ENCODE measurements at places on chromosomes 1 and 21.

- no peak for DNase-seq
Measured at GRCh38 chr21:31730712-31731055, 1.2 kb downstream of the SCAF4 start.

GRCh38 chr1:239807361-239807760, 284.3 kb upstream of the FMN2 start:
- DNase-seq, result no peak

DNA sequence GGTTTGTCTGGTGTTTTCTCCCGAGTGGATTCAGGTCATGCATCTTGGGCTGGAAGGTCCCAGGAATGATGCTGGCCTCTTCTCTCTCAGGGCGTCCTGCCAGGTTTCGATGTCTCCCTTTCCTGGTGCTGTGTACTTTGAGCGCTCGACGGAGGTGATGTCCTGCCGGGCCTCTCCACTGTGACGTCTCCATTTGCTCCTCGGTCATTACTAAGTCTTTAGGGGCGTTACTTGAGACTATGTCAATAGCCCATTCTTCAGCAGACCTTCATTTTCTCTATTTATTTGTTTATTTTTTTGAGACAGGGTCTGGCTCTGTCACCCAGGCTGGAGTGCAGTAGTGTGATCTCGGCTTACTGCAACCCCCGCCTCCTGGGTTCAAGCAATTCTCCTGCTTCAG, 37.2 kb upstream of the TNFRSF1B start:
- no peak for DNase-seq

- DNase-seq, result no peak
Measured at GRCh38 chr1:18495635-18496034, 14.9 kb downstream of the KLHDC7A start.

- DNase-seq, result no peak
Measured at GRCh38 chr1:205577874-205578658, 53.7 kb downstream of the ELK4 start.

DNA sequence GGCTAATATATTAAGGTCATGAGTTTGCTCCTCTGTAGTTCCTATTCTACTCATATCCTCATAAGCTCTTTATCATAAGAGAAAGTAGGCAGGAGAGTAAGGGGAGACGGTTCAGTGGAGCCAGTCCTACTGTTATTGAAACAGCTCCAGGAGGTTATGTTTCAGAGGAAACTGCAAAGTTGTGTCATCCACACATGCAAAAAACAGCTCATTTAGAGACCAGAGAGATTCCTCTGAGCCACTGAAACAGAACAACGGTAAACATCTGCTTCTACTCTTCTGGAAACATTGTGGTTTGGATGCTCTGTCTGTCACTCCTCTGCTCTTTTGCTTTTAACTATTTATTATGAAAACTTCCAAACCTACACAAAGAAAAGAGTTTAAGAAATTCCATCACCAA, 66.3 kb upstream of the PPP2R5A start:
- no peak for DNase-seq

DNA sequence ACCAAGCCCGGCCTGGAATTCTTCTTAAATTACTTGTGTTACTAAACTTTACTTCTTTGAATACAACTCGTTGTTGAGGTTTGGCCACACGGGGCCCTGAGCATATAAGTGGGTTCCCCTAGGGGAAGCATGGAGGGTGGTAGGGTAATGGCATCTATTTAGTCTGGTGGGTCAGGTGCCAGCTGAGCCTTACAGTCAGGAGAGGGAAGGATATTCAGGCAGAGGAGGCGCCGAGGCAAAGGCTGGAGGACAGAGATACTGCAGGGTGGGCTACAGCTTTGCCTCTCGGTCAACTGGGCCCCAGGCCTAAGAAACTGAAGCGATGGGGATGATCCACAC, 424 bp upstream of the NECAP2 start:
- no peak for DNase-seq

DNA sequence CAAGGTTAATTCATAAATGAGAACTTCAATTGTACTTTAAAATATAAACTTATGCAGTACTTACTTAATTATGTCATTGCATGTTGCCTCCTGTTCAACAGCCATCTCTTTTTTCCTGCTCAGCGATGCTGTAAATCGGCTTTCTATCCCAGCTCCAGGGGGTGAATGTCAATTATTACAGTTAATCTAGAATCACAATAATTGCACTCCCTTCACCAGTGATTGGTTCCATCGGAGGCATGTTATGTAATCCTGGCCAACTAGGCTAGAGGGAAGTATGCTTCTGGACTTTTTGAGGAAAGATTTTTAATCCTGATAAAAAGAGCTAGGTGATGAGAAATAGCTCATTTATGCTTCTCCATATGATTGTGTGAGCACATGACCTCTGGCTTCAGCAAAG, 53.8 kb upstream of the SGIP1 start:
- DNase-seq, result no peak

DNA sequence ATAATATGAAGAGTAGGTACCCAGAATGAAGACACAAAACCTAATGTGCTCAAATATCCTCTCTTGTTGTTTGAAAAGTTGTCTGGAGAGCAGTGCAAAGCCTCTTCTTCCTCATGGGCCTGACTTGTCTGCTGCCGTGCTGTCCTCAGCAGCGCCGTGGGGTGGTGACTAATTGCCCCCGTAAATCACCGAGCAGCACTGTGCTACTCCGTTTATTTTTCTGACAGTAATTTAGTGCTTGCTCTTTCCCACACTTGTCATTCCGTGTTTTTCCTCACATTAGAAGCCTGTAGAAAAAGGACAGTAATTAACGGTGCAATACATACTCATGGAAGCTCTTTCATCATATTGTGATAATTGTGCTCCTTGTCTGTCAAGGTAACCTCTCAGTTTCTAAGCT, 114.8 kb upstream of the BARHL2 start:
- no peak for DNase-seq

GRCh38 chr1:221667504-221667903, 74.4 kb downstream of the DUSP10 start:
- DNase-seq, result no peak

DNA sequence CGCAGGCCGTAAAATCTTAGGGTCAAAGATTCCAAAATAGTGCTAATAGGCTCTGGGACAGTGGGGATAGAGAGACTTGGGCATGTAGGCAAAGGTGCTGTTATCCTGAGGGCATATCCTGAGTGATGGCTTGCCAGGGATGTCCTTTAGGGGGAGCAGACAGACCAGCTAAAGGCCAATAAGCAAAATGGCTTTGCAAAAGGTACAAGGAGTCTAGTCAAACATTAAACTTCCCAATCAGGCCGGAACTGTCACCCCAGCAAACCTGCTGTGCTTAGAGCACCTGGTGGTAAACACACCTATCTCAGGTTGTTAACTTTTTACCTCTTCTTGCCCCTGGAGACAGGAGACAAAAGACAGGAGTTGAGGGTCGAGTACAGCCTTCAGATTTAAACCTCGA, 49.1 kb downstream of the TRABD2B start:
- DNase-seq, result peak; percentile 8

- DNase-seq, result no peak
Measured at GRCh38 chr1:33358114-33358794, 37.4 kb upstream of the A3GALT2 start.

DNA sequence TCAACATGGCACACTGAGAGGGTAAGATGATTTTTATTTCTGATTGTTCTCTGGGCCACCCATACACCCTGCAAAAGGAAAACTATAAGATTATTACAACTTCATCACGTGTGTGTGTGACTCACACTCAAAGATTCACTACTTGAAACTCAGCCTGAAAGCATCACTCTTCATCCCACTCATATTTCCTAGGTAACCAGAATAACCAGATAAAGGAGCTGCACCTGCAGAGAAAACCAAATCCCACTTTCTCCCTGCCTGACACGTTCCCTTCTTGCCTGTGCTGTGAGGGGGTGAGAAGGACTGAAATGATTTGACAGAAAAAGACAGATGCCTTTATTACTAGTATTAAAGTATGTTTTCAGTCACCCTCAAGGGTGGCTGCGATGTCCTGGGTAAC, 131.6 kb downstream of the TGFBR3 start:
- DNase-seq, result no peak

DNA sequence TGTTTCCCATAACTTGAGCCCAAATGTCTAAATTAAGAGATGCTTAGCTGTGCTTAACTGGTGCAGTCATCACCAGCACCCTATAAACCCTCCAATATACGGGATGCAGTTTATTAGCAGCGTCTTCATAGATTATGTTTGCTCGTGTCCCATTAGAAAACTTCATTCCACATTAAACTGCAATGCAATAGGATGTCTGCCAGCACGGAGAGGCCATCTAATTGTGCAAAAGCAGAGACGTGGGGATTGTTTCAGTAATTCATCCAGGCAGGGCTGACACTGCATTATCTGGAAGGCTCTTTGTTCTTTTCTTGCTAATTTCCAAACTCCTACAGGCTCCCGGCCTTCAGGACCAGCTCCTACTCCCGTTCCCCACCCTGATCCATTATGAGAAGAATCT, 89.5 kb downstream of the CSMD2 start:
- no peak for DNase-seq

GRCh38 chr1:184928394-184928793, 45.9 kb downstream of the NIBAN1 start:
- no peak for DNase-seq
